ENCODE measurements at places on chromosomes 11 and 22.
A peak's percentile ranks its signal among the peaks of the same experiment; 100 is the strongest.

- DNase-seq: no peak
These were observed at the start of gene CALCA for GRCh38 chr11:14971865-14972580. Gene CALCA, minus strand, starts transcription at chr11:14972351. Its CDS starts 1,159 bp downstream, at chr11:14971192.

GRCh38 chr11:30107899-30108298 lies 91.1 kb upstream of the KCNA4 start:
- peak; percentile 32 for DNase-seq

DNA sequence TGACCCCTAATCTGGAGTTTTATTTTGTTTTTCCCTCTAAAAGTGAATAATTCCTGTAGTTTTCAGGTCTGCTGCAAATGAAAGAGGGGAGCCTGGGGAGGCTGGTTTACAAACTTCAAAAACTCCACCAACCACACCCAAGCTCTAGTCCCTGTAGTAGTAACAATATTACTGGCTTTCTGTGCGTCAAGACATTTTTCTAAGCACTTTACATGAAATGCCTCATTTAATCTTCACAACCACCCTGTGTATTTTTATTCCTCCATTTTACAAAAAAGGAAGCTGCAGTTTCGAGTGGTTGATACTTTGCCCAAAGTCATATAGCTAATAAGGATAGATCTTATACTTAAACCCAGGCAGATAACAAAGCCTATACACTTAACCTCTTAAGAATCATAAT lies 23.5 kb downstream of the CTNND1 start:
- DNase-seq: no peak

- DNase-seq: no peak
These were observed 141.0 kb downstream of the SLC17A6 start for GRCh38 chr11:22479208-22479607.

- no peak for DNase-seq
These were observed 25.9 kb downstream of the PRRG4 start for GRCh38 chr11:32855601-32856000.

DNA sequence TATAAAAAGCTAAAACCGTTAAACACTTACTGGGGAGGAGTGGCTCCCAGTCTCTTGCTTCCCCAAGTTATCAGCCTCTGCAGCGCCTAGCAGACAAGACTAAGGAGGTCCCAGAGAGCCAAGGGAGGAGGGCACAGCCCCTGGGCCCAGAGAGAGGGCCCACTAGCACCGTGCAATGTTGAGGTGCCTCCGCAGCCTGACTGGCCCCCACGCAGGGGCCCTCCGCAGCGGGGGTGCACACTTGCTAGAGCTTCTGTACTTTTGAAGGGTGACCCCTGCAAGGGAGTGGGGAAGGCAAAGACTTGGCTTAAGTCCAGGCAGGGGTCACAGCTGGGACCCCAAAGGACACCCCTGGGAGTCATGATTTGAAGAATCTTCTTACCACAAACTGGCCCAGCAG lies 98.0 kb downstream of the ADAMTS15 start:
- DNase-seq: no peak

- DNase-seq: no peak
These were observed 205.1 kb downstream of the NXPE2 start for GRCh38 chr11:114883472-114883871.

- no peak for DNase-seq
These were observed 46.2 kb downstream of the TRIM29 start for GRCh38 chr11:120091701-120092100.

GRCh38 chr11:62842171-62842741 lies 2.9 kb upstream of the WDR74 start:
- DNase-seq: no peak

DNA sequence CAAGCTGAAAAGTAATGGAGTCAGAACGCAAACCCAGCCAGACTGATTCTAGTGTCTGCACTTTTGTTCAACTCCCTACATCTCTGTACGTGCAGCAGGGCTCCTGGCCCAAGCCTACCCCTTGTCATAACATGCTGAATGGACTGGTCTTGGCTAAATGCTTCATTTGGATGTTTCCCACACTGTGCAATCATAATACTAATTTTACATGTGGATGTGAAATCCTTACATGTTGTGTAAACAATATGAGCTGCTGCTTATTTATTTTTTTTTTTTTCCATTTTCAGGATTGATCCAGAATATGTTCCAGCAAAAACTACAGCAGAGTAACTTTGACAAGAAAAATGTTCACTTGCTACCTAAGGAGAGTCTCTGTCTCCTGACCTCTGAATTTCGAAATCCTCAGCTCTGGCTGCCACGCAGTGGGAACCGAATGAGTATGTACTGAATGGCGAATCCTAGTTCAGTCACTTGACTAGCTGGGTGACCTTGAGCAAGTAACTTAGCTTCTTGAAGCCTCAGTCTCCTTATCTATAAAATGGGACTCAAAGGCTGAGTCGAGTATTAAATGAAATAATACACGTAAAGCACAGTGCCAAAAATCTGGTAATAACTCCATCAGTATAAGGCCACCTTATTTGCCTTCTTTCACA lies 133.4 kb downstream of the EHF start:
- no peak for DNase-seq

DNA sequence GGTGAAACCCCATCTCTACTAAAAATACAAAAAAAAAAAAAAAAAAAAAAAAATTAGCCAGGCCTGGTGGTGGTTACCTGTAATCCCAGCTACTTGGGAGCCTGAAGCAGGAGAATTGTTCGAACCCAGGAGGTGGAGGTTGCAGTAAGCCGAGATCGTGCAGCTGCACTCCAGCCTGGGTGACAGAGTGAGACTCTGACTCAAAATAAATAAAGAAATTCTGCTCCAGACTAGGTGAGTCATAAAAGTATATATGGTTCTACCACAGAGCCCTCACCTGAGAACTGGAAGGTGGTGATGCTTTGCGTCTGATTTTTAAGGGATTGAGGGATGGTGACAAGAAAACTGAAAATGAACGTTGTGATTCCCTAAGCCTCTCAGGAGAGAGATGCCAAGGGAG lies 58.4 kb downstream of the NTM start:
- DNase-seq: no peak

- no peak for DNase-seq
These were observed 23.9 kb upstream of the TFIP11 start for GRCh38 chr22:26536056-26536761.

GRCh38 chr11:84130646-84131427 lies 844.7 kb upstream of the CCDC90B start:
- DNase-seq: no peak

GRCh38 chr22:38984224-38984623 lies 2.1 kb downstream of the APOBEC3B start:
- no peak for DNase-seq

DNA sequence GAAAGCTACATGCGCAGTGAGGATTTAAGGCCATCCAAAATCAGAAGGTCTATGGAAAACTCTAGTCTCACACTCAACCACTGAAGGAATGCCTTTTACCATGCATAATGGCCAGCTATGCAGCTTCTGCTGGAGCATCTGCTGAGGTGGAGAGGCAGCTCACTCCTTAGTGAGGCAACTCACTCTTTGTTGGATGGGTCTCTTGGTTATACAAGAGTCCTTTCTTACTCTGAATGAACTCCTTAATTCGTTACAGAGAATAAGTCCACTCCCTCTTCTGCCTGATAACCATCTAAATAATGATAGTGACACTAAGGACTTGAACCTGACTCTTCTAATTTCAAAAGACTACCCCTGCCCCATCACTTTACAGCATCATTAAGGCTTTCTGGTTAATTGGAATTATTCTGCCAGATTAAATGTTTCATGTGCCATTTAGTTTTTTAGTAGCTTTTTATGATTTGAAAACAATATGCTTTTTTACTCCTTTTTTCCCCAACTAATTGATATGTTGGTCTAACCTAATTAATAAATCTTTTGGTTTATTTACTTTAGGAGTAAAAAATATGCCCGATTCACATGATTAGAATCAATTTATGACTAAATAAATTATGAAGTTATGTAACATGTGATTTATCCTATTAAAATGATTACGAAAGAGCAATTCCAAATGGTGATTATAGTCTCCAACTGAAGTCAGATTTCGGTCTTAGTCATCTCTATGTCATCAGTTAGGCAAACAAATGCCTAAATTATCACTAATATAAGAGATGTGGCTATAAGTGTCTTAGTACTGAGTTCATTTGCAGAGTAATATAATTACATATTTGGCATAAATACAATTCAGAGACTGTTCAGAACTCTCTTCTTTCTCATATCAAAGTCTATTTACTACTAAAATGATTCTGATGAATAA lies 286.7 kb upstream of the CCDC90B start:
- no peak for DNase-seq

DNA sequence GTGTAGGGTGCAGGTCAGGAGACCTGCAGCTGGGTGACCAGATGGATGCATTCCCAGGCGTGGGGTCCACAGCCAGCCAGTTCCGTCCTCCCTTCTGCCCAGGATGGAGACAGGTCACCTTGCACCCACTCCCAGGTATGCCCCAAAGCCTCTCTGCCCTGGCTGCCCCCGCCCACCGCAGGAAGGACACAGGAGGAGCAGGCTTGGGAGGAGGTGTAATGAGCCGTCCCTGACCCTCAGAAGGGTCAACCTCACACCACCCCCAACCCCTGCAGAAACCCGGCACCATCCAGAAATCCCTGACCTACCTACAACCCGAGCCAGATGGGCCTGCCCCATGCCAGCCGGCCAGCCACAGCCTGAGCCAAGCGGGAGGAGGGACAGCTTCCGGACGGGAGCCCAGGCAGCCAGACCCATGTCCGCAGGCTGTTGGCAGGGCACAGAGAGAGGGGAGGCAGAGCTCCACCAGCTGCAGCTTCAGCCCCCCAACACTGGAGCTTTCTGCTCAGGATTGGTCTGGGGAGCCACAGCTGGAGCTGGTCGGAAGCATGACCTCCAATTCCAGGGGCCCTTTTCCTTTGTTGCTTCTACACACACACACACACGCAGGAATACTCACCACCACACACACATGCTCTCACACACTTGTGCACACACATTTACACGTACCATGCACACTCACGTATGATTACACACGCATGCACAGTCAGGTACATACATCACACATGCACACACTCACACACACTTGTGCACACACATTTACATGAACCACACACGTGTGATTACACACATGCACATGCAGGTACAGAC lies 5.3 kb downstream of the IFITM10 start:
- DNase-seq: no peak

- no peak for DNase-seq
These were observed 56.7 kb upstream of the GNAZ start for GRCh38 chr22:23013612-23014011.

DNA sequence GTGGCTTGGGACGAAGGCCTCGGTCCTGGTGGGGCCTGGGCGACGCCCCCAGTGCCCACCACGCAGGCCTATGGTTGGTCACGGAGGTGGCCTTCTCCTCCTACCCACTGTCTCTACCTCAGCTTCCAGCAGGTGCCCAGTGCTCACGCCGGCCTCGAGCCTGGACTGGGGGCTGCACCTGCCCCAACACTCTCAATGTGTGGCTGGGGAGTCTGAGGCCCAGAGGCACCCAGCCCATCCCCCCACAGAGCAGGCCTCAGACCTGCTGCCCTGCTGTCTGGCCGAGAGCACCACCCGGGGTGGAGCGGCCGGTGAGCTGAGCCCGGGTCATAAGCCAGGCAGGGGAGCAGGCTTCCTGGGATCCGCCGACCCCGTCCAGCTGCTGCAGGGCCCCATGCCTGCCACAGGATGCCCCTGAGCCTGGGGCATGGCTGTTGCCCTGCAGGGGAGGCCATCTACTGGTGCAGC lies 28.6 kb upstream of the MUC5AC start:
- DNase-seq: no peak

GRCh38 chr22:38417252-38418060 lies 37.5 kb downstream of the KCNJ4 start:
- no peak for DNase-seq

DNA sequence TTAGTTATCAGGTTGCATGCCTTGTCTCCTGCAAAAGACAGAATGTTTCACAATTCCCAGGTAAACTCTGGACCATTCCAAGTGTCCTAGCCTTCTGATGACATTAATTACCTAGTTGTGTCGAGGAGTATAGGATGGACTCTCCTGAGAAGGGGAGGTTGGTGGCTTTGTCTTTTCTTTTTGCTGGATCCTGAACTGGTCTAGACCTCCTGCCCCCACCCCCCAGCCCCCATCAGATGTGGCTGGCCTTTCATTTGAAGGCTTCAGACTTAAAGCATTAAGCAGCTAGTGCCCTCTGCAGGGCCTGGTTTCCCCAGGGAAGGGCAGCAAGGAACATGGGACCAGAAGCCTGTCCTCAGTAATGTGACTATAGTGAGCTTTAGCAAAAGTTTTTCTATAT lies 9.7 kb downstream of the MCAM start:
- no peak for DNase-seq

GRCh38 chr11:8532475-8532874 lies 61.6 kb downstream of the STK33 start:
- no peak for DNase-seq

DNA sequence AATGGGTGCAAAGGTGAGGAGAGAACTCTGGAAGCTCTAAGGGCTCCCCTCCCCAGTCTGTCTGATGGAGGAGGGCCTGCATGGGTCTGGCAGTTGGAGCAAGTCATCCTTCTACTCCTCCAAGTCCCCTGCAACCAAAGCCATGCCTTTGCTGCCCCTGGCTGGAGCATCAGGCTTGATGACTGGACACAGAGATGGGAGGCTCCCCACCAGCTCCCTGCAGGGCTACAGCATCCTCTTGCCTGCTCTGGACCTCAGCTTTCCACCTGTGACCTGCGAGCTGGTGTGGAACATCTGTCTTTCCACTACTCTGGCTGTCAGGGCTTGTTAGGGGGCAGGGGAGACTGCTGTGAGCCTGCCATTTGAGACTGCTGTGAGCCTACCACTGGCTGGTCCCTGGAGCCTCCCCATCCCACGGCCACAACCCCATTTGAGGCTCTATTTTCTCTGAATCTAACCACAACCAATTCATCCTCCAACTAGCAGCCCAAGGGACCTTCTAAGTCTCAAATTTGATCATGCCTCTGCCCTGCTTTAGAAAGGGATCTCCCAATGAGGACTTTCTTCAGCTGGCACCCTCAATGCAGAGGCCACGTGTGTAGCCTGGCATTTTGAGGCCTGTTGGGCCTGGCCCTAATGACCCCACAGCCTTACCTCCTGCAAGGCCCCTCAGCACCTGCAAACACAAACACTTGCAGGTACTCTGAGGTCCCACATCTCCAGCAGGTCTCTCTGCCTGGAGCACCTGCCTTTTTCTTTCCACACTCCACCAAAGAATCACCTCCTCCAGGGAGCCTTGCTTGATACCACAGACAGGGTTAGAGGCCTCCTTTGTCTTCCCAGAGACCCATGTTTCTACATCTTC lies 9.9 kb downstream of the P2RY6 start:
- DNase-seq: no peak

DNA sequence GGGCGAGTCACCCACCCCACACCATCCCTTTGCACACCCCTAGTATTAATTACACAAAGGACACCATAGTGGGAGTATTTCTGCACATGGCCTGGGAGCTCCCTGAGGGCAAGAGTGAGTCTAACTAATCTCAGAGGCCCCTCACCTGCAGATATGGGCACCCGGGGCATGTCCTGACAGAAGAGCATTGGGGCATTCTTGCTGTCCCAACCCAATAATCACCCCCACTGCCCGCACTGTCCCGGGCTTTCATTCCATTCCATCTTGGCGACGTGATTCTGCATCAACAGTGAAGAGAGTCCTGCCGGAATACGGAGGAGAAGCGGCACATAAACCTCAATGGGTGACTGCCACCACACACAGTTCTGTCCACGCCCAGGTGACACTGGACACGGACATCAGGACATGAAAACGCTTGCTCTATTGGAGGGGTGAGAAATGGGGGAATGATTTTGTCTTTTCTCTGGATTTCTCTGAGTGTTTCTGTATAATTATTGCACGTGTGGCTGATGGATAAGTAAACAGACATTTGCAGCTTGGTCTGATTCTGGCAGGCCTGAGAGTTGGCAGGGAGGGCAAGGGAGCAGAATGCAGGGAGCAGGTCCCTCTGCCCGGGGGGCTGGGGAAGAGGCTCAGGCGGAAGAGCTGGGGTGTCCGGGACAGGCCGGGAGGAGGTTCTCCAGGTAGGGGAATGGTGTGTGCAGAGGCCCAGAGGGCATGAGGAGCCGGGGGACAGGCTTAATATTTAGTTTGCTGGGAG lies 38.2 kb downstream of the SCUBE1 start:
- DNase-seq: no peak
